ENCODE measurements at places on chromosomes 5 and 9. TPM values are rescaled to one million over a fixed set of nuclear protein-coding genes. Genes with fewer than 3 reads are reported as not detected.

Gene HEMGN
- not detected for total RNA-seq

Gene SPINK13
- total RNA-seq = not detected

Gene ZBTB6
- 6.8 TPM for total RNA-seq

Gene TGFBI
- total RNA-seq = 55.4 TPM

Gene KCTD16
- 0.66 TPM for total RNA-seq

Gene SNX18
- 12.0 TPM for total RNA-seq

Gene NR6A1
- total RNA-seq = 1.9 TPM

Gene SAPCD2
- 0.41 TPM for total RNA-seq

Gene DMRT2
- total RNA-seq = not detected

Gene CDH10
- total RNA-seq = 1.4 TPM

Gene TMEM171
- not detected for total RNA-seq

Gene MARCHF3
- 27.0 TPM for total RNA-seq

Gene BHMT
- total RNA-seq = 0.44 TPM

Gene ENC1
- total RNA-seq = 8.3 TPM

Gene EGFLAM
- total RNA-seq = 2.4 TPM

Gene SMIM33
- total RNA-seq = not detected

Gene PTGER4
- total RNA-seq = 4.8 TPM

Gene OR1L8
- total RNA-seq = 0.43 TPM

Gene SLC2A8
- total RNA-seq = 14.1 TPM

Gene PCDHGB1
- total RNA-seq = 3.3 TPM

Gene LCN2
- total RNA-seq = not detected

Gene HOMER1
- 57.6 TPM for total RNA-seq

Gene C1QTNF2
- total RNA-seq = 2.0 TPM

Gene NR2F1-AS1
- total RNA-seq = 12.6 TPM

Gene IRX1
- total RNA-seq = not detected

Gene IL13
- total RNA-seq = not detected

Gene CCL21
- total RNA-seq = 2.1 TPM

Gene PCDHB9
- total RNA-seq = 1.9 TPM

Gene RASA1
- 21.2 TPM for total RNA-seq

Gene TRMO
- total RNA-seq = 9.5 TPM

Gene FBXW2
- 46.2 TPM for total RNA-seq

Gene TRPM3
- 2.1 TPM for total RNA-seq

Gene DIPK1B
- total RNA-seq = 38.1 TPM

Gene OXCT1
- 82.8 TPM for total RNA-seq

Gene FAM78A
- total RNA-seq = 54.6 TPM

Gene C6
- total RNA-seq = 322 TPM

Gene WDR36
- 14.7 TPM for total RNA-seq

Gene STK32A
- total RNA-seq = 1.9 TPM

Gene ERCC8
- total RNA-seq = 8.2 TPM

Gene SLC6A3
- not detected for total RNA-seq

Gene OR1J2
- not detected for total RNA-seq

Gene ARSK
- total RNA-seq = 4.2 TPM

Gene TAF11L10
- not detected for total RNA-seq

Gene CER1
- not detected for total RNA-seq

Gene CFAP77
- 3.1 TPM for total RNA-seq

Gene ALDOB
- total RNA-seq = 0.40 TPM
